ENCODE measurements at places on chromosomes 12 and 14.

GRCh38 chr12:11578461-11578993 is 70.9 kb upstream of the ETV6 start:
- no peak for DNase-seq

GRCh38 chr12:57487055-57487596 is 742 bp upstream of the MARS1 start:
- DNase-seq, result no peak

DNA sequence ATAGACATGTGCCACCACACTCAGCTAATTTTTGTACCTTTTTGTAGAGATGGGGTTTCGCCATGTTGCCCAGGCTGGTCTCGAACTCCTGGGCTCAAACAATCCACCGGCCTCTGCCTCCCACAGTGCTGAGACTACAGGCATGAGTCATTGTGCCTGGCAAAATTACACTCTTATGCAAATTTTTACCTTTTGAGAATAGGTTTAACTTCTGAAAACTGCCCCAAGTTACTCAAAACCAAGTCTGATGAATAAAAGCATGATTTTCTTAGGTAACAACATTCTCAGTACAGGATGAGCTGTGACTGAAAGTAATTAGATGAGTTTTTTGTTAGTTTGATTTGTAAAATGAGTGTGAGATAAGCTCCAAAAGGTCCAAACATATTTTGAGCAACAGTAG is 166.0 kb downstream of the RPS29 start:
- no peak for DNase-seq

DNA sequence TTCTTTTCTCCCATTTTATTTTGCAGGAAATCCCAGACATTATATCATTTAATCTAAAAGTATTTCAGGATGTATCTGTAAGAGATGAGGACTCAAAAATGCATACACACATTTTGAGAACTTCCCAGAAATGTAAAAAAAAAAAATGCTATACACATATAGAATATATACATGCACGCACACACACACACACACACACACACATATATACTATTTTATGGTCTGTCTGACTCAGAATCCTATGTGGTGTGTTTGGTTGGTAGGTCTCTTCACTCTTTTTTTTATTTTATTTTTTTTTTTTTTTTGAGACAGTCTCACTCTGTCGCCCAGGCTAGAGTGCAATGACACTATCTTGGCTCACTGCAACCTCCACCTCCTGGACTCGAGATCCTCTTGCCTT is 65.5 kb downstream of the FBXO34 start:
- no peak for DNase-seq

GRCh38 chr12:104583301-104583700 is 126.6 kb downstream of the CHST11 start:
- DNase-seq, result no peak

DNA sequence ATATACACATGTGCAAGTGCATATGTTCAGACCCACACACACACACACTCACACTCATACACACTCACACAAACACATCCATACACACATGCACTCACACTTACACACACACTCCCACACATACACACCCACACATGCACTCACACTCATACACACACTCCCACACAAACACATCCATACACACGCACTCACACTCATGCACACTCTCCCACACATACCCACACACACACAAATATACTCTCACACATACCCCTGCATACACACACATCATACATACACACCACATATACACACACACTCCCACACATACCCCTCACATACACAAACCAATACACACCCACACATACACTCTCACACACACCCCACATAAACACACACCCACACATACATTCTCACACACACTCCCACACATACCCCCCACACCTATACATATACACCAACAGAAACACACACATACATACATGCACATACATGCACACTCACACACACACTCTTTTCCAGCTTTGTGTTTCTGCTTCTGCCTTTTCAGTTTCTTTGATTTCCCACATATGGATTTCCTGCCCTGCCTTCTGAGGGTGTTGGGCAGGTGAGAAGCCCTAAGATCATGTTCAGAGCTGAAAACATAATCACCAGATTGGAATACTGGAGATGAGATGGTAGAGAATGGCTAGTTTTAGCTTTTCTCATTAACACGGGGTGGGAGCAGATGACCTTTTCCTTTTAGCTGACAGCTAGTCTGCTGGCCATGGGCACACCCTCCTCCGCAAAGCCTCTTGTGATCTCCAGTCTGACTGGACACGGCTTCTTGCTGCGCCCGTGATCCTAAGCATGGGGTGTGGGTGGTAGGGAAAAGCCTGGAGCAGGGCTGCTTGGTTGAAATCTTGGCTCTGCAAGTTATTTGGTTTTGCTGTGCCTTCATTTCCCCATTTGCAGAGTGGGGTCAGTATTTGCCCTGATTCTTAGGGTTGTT is 214.0 kb downstream of the CHST11 start:
- no peak for DNase-seq

DNA sequence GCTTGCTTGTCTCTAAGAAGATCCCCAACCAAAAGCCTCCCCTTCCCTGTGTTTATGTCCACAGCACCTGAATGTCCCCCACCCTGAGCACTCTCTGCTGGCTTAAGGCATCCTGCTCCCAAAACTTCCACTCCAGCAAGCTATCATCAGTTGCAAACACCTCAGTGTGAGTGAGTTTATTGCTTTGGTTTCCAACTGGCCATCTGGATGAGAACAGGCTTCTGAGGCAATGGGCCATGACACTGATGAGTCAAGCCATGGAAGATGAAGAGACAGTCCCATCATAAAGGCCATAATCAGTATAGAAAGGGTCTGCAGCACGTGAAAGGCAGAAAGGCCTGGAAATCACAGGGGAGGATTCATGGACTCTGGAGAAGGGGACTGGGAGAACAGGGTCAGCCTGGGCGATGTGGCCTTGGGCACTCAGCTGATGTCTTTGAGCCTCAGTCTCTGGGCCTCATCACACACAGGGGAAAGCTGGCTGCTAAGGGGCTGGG is 12.8 kb downstream of the CMKLR1 start:
- DNase-seq, result no peak

- no peak for DNase-seq
Measured at GRCh38 chr12:19375888-19376287, 63.4 kb upstream of the AEBP2 start.

GRCh38 chr12:87270919-87271318 is 758.3 kb downstream of the C12orf50 start:
- no peak for DNase-seq

DNA sequence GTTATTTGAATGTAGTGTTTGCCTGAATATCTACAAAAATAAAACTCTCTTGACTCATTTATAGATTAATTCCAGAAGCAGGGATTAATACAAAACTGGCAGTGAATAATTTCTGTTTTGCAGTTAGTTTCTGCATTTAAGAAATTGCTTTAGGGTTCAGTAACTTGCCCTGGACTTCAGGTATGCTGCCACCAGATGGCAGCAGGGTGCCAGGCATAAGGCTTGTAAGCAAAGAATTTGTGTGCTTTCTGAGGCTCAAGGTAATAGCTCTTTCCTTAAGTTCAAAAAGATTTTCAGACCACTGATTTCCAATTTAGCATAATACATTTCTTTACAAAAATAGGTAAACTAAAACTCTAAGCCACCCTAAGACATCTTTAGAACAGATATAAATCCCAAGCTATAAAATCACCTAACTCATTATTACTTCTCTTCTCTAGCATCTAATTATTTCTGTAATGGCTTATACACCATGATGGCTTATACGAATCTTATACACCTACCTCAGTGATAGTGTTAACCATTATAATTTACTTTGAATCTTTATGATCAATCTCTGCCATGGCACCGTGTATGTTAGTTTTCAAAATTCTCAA is 398.3 kb downstream of the APAF1 start:
- no peak for DNase-seq

- no peak for DNase-seq
Measured at GRCh38 chr14:68978172-68978911, 760 bp downstream of the ACTN1 start.

DNA sequence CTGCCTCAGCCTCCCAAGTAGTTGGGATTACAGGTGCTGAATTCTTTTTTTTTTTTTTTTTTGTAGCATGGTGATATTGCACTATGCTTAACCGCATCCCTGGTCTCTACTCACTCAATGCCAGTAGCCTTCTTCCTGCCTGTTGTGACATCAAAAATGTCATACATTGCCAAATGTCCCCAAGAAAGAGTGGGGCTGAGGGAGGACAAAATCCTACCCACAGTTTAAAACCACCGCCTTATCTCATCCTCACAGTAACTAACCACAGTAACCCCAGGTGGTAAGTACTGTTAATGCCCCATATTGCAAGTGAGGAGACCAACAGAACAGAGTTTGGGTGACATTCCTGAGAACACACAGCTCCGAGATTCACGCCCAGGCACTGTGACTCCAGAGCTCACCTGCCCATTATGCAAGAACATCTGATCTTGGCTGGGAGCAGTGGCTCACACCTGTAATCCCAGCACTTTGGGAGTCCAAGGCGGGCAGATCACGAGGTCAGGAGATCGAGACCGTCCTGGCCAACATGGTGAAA is 19.6 kb downstream of the MORN3 start:
- no peak for DNase-seq

DNA sequence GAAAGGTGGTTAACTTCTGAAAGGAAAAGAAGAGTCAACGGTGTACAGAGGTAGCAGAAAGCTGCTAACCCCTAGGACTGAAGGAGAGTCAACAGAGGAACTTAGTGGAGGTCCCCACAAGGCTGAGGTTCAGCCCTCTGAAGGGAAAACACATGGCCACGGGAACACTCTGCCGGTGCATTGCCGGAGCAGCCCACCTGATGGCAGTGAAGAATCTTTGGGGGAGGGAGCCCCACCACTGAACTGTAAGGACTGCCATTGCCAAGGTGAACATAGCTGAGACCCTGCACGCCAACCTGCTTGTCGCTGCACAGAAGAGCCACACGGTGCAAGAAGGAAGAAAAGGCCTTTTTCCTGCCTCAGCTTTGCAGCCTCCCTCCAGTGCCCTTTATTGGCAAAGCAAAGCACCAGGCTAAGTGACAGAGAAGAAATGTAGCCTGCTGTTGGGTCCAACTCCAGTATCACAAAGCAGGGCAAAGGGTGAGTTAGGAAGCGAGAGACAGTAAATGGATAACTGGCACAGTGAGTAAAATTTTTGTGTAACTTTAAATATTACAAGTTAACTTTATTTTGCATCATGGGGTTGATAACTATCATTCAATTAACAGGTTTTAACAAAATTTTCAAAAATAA is 76.9 kb downstream of the LIN52 start:
- DNase-seq, result no peak

DNA sequence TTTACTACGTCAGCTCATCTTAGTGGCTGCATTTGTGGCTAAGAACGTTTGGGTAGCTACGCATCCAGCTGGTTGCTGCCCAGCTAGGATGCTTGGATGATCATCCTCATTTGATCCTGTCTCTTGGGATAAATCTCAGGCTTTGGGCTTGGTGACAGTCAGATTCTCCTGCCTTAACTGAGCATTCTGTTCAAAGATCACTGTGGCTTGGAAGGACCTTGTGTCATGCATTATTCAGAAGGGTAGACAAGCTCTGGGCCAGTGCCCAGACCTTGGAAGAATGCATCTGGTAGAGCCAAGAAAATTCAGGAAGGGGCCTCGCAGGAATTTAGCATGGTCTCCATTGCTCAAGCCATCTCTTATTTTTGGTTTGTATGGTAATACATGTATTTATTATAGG is 188.4 kb downstream of the NRXN3 start:
- DNase-seq, result no peak

DNA sequence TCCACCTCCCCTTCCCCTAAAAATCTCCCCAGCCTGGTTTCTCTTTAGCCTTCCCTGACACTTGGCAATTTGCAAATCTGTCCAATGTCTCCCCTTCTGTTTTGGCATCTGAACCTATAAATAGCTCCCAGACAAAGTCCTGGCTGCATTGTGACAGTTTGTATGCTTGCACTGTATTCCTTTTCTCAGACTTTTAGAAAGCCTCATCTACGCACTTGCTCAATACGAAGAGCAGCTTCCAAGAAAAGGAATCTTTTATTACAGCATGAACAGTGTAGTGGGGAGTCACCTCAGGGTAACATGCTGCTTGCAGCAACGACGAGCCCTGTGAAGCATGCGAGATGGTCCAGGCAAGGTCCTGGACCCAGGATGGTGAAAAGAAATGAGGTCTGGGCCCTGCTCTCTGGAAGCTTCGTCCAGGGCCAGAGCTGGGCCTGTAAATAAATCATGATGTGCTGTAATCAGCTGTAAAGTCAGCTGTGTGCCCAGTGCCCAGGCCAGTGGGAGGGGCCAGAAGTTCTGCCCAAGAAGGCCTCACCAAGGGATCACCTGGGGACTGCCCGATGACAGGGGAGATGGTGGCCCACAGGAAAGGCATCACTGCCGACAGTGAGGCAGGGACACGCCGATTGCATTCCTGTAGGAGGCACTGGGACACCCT is 88.3 kb downstream of the RIN3 start:
- DNase-seq, result no peak

DNA sequence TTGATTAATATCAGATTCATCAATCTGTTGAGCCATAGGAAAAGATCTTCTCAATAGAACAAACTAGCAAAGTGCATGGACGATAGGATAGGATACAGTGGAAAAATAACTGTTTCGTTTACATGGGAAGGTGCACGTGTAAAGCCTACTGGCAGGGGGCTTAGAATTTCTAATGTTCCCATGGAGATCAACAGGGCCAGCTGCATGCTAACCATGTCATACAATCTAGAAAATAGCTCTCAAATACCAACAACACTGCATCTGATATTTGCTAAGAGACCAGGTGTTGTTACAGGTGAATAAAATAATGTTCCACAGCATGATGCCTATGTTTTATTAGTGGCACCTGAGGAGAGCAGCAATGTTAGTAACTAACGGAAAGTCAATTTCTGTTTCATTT is 72.5 kb downstream of the ACSS3 start:
- no peak for DNase-seq

GRCh38 chr12:62787611-62788010 is 147.3 kb downstream of the PPM1H start:
- DNase-seq, result no peak

GRCh38 chr12:53229454-53229853 is 2.6 kb downstream of the RARG start:
- no peak for DNase-seq

DNA sequence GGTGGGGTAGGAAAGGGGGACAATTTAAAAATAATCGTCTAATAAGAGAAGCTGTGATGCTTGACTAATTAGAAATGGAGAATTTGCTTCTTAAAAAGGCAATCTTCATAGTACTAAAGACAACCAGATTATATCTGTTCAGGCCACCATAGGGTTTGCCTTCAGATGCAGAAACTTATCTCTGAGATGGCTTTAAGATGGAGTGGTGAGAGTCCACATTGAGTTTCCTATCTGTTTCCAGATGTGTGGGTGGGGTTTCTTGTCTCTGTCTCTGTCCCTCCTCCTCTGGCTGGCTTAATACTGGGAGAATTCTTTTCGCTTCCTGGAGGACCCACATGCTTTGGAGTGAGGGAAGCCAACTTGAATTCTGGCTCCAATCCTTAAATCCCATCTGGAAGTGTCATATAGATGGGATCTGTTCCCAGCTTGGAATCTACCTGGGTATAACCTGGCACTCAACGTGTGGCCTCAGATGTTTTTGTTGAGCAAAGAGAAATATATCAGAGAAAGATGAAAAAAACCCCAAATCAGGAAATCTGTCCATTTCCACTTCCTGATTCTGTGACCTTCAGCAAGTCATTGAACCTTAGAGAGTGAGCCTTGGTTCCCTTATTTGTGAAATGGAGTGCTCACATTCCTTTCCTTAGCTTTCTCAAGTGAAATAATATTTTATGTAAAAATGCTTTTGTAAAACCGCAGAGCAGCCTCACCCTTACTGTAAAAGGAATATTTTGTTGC is 66.4 kb downstream of the CHST11 start:
- no peak for DNase-seq

- DNase-seq, result no peak
Measured at GRCh38 chr14:101473795-101474562, 87.3 kb upstream of the DIO3 start.

Data from amygdala (tissue), 56 donors.